Stimulated activated CD8-positive, alpha-beta memory T cell treated with anti-CD3 and anti-CD28 coated beads, Interleukin-15, amount 100 ng/mL, for 4 hours (primary cell): ENCODE measurements at places on chromosomes 4 and X.

GRCh38 chrX:138519296-138519695, 192.2 kb downstream of the FGF13 start:
- DNase-seq = no peak

DNA sequence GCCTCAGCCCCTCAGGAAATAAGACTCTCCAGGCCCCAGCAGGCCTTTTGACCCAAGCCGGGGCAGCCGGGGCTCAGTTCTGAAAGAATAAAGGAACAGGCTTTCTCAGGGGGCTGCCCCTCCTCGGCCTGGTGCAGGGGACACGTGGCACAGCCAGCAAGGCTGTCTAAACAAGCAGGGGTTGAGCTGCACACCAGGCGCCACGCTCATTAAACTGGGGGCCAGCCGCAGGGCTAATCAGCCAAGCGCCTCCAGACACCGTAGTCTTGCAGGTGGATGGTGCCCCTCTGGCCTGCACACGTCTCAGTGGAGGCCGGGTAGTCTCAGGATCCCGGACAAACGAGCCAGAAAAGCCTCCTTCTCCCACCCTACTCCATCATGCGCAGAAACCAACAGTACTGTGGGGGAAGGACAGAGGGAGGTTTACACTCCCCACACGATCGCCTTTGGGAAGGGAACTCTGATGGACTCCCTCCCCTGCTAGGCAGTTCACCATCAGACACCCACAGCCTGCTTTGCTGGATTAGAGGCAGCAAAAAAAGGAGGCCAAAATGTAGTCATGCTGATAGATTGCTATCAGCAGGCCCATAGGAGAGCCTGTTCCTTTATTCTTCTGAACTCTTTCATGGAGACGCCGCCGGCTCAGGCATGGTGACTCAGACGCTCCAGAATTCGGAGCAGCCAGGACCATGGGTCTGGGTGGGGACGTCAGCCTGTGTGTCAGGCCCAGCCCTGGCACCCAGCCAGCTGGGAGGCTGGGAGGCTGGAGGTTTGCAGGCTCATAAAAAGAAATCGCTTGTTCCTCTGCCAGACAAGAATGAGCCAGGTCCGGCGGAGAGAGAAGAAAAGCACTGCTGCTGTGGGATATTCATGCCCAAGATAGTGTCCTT, 342.4 kb downstream of the BCOR start:
- no peak for DNase-seq

DNA sequence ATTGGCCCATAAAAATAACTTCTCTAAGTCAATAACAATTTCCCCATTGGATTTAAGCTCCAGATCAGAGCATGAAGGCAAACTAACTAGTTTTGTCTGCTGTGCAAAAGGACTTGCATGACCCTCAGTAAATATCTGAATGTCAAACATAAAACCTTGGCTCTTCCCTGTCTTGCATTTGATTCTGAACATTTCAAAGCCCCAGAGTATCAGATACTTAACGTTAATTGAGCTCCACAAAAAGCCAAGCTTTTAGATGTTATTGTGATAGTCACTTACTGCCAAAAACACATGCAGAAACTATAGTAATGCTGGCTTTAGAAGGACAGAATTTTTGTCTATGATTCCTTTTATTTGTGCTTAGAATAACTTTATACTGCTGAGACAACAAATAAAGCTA, 664.2 kb downstream of the ADGRL3 start:
- no peak for DNase-seq

DNA sequence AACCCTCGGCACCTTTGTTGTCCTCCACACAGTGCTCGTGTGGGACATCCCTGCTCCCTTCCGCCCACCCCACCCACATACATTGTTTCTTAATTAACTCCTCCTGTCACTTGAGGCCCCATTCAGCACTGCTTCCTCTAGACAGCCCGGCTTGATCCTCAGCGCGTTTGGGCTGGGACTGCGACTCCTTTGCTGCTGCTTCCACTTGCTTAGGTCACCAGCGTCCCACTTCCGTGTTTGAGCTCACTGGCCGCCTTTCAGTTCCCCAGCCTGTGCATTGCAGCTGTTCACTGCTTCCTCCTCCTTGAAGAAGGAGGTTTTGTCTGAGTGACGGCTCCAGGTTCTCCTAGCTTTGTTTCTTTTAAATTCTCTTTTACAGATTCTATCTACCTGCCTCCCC, 16.1 kb downstream of the RNF4 start:
- peak; percentile 34 for DNase-seq

- DNase-seq = no peak
These were observed 317.3 kb downstream of the LDB2 start for GRCh38 chr4:16581117-16581516.

DNA sequence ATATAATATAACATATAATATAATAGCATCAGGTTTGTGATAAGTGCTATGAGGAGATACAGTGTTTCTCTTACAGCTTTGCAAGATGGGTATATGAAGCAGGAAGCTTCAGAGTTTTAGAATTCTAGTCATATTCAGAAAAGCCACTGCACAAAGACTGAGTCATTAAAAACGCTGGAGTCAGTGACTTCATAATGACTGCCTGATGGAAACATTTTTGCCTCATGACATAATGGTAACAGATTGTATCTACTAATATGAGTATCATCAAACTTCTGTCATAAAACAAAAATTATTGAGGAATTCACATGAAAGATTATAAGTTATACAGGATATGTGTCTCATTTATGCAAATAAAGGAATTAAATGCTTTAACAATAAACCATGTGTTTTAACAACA, 46.8 kb downstream of the EPHA5 start:
- no peak for DNase-seq

GRCh38 chrX:42128020-42128419, 204.7 kb upstream of the CASK start:
- DNase-seq = no peak

DNA sequence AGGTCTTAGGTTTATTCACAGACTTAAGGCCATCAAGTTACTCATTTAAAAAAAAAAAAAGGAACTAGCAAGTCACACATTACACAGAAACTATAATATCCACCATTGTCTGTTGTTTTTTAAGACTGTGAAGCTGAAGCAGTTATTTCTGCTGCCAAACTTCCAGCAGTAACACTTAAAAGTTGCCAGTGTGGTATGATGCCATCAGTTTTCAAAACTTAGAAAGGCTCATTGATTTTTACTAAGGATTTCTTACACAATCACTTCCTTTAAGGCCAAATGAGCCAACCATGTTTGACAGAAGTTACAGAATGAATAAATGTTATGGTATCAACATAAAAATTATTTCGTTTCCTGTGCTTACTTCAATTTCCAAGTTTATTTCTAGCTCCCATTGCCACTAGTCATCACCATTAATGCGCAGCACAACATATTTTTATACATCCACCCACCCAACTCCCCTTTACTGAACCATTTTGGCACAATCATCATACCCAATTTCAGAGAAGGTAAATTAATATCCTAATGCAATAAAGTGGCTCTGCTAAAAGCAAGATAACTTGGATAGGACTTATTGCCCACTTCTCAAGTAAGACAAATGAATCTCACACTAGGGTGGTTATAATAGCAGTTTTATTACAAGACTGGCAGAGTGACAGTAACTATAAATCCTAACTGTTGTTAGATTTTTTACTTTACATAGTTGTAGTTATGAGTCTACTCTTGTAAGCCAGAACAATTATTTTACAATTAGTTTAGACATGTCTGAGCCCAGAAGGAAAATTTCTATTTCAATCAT, 13.1 kb downstream of the PDGFC start:
- DNase-seq = no peak

DNA sequence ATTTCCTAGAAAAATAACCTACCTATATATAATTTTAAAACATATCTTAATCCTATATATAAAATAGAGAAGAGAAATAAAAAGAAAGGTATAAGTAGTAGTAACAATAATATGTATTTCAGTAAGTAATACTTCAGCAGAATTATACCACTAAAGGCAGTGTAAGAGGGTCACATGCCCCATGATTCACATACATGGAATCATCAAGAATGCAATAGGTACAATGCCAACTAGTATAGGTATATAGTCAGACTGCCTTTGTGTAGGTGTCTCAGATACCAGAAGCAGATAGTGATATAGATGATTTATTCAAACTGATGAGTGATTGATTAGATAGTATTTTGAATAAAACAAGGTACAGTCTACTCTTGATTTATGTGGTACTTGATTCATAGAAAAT, 9.4 kb downstream of the AIMP1 start:
- DNase-seq = no peak
